ENCODE measurements at places on chromosomes 6 and 20. TPM values are rescaled to one million over a fixed set of nuclear protein-coding genes. Genes with fewer than 3 reads are reported as not detected.
A peak's percentile ranks its signal among the peaks of the same experiment; 100 is the strongest.

The RGS17 gene
- total RNA-seq: 40.8 TPM

The RBM24 gene
- total RNA-seq: 2.9 TPM

GRCh38 chr20:51583499-51583898 is 41.0 kb upstream of the NFATC2 start:
- H3K27me3 ChIP-seq: no peaks in the 10 kb centered on the region
- no peak overlapping the region for H3K4me3 ChIP-seq
- H3K36me3 ChIP-seq: no peaks in the 10 kb centered on the region
- DNase-seq: no peak
- H3K27ac ChIP-seq: no peak overlapping the region

- no peaks in the 10 kb centered on the region for H3K27me3 ChIP-seq
- H3K4me3 ChIP-seq: no peak overlapping the region
- peak; percentile 72 for DNase-seq
- peaks cover 5% of the 10 kb centered on the region for H3K36me3 ChIP-seq
These were observed 34.0 kb upstream of the FOXO3 start for GRCh38 chr6:108526739-108527174.

The DDX43 gene
- total RNA-seq: 0.59 TPM

The DEFB123 gene
- total RNA-seq: not detected

Data from spinal cord (tissue), 10 donors.